ENCODE measurements at places on chromosomes 6 and 20.

GRCh38 chr6:138503881-138504680 is 4.8 kb upstream of the NHSL1 start:
- DNase-seq, result no peak

- no peak for DNase-seq
These were observed 2.5 kb downstream of the CCDC167 start for GRCh38 chr6:37496951-37497885.

DNA sequence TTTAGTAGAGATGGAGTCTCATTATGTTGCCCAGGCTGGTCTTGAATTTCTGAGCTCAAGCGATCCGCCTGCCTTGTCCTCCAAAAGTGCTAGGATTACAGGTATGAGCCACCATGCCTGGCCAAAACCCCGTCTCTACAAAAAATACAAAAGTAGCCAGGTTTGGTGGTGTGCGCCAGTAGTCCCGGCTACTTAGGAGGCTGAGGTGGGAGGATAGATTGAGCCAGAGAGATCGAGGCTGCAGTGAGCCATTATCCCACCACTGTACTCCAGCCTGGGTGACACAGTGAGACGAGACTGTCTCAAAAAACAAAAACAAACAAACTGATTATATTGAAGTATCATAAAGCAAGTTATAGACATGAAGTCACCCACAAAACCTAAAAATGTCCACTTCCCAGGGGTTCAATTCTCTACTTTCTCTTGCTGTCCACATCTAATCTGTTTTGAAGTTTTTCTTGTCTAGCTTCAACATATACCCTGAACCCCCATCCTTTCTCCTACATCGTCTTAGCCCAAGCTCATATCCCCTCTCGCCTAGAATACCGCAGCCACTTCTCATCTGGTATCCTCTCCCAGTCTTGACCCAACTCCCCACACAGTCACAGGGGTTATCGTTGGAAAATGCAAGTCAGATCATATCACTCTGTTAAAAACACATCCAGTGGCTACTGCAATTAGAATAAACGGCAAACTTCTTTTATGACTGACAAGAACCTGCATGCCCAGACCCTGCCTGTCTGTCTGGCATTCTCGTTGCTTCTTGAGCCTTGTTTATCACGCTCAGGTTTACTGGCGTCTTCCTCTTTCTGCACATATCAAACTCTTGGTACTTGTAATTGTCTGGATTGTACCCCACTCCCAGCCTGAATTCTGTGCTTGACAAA is 20.1 kb upstream of the NCOA3 start:
- no peak for DNase-seq

DNA sequence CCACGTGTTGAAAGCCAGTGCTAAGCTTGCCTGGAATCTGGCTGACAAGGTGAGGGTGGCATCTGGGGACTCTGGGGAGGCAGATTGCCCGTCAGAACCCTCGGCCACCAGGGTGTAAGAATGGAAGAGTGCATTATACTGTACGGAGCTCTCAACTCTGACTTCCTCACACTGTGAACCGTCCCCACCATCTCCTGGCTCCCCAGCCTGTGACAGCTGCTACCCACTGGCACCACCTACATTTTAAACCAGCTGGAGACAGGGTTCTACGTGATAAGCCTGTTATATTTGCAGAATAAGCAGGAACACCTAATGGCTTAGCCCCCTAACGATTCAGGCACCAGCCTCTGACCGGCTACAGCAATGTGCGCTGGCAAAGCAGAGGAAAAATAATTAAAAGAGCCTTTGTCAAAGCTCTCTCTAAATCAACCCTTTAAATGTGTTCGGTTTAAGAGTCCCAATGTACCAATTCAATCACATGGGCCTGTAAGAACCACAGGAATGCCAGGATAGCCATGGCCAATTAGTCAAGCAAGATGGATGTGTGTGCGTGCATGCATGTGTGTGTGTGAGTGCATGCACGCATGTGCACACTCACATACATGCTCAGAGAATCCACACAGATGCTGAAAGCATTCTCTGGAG is 89.1 kb upstream of the TAB2 start:
- DNase-seq, result no peak

- DNase-seq, result no peak
These were observed 8.4 kb downstream of the MBOAT1 start for GRCh38 chr6:20203561-20204511.

- no peak for DNase-seq
These were observed 76.9 kb downstream of the ANKRD6 start for GRCh38 chr6:89509777-89510281.

- no peak for DNase-seq
These were observed 52.1 kb upstream of the PLCB1 start for GRCh38 chr20:8079976-8080375.

GRCh38 chr6:109045493-109045892 is 49.2 kb downstream of the SESN1 start:
- no peak for DNase-seq

DNA sequence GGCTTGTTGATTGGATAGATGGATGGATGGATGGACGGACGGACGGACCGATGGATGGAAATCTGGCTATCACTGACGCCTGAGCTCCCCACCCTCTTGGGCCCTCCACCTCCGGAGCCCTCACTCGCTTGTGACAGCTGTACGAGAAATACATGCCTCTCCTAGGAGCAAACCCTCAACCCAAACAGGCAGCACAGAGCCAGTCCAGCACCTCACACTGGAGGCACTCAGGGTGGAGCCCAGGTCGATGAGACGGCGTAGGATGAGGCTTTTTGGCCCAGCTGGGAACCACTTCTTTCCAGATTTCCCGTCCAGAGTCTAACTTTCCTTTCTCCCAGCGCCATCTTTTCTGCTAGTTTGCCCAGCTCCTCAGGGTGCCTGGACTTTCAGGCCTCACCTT is 2.7 kb upstream of the LY6G5C start:
- DNase-seq, result no peak

GRCh38 chr6:159761873-159762680 is at the start of gene ACAT2:
Gene ACAT2, plus strand, starts transcription at chr6:159762045. Its CDS starts 43 bp downstream, at chr6:159762088.
- DNase-seq, result peak; percentile 88

- DNase-seq, result no peak
These were observed 46.0 kb upstream of the FBXO30 start for GRCh38 chr6:145860562-145860961.

DNA sequence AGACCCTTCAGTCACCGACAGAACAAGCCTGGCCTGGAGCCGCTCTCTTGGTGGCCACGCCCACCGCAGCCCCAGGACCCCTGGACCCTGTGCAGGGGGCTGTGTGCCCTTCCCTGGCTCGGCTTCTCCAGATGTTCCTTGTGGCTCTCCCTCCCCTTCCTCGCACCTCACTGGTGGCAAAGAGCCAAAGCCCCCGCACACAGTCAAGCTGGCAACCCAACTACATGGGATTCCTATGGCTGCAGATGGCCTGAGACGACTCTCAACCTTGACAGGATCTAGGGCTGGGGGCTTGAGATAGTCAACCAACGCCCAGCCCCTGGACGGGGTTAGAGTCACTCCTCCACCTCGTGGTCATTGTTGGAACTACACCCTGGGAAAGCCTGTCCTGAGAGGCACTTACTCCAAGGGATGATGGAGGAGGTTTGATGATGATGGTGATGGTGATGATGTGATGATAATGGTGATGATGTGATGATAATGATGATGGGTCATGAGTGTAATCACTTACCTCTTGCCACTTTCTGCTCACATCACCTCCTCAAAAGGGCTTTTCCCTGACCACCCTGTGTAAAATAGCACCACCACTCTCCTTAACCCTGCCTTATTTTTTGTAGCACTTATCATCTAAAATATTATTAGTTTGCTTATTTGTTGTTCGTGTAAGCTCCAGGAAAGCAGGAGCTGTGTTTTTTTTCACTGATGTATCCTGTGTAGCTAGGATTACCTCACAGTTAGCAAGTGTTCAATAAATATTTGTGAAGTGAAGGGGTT is 278.4 kb downstream of the LRFN2 start:
- DNase-seq, result no peak

- DNase-seq, result no peak
These were observed 535 bp downstream of the EXOC2 start for GRCh38 chr6:692356-692851.

GRCh38 chr6:74939721-74940620 is 265.9 kb downstream of the COL12A1 start:
- no peak for DNase-seq

DNA sequence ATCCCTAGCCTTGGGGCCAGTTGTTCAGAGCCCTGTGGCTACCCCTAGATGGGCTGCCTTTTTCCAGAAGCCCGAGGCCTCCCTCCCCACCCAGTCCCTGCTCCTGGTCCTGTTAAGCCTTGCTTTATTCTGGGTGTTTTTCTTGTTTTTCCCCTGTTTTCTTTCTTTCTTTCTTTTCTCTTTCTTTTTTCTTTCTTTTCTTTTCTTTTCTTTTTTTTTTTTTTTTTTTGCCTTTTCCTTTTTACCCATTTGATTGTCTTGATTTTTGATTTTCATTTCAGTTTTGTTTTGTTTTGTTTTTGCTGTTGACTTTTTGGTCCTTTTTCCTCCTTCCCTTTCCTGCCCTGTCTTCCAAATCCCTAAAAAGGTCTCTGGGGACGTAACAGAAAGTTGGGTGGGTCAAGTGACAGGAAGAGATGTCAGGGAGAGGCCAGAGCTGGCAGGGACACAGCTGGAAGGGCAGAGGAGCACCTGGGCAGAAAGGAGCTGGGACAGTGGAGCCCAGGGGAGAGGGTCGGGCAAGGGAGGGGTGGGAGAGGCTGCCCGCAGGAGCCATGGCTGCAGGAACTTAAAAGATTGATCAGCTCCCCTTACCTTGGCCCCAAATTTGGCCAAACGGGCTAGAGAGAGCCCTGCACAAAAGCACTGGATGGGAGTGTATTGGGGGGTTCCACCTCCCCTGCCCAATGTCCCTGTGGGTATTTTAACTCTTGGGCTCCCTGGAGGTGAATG is 27.6 kb downstream of the MYH7B start:
- no peak for DNase-seq

DNA sequence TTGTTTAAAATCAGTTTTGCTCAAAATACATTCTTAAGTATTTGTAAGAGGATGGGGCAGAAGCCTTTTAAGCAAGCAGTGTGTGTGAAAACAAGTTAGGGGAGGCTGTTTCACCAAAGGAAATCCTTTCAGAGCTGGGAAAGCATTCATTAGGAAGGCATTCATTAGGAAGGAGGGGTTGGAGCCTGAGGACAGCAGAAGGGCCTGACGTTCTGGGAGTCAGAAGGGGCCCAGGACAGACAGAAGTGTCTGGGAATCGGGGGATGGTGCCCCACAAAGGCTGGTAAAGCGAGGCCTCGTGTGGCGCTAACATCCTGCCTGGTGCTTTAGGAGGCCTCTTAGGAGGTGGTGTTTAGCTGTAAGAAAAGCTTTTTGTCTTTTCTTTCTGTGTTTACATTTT is 80.6 kb upstream of the NXT1 start:
- no peak for DNase-seq

DNA sequence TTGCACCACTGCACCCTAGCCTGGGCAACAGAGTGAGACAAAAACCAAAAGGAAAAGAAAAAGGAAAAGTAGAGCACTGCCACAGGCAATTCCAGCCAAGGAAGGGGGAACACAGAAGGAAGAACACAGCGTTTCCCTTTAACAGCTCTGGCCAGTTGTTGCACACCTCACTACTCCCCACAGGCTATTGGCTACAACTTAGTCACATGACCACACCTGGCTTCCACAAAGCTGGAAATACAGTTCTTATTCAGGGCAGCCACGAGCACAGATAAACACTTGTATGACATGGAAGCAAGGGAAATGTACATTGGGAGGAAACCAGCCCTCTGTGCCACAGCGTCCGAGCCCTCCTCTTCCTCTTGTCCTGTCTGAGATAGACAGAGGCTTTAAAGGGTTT is 249.0 kb upstream of the JARID2 start:
- DNase-seq, result no peak

DNA sequence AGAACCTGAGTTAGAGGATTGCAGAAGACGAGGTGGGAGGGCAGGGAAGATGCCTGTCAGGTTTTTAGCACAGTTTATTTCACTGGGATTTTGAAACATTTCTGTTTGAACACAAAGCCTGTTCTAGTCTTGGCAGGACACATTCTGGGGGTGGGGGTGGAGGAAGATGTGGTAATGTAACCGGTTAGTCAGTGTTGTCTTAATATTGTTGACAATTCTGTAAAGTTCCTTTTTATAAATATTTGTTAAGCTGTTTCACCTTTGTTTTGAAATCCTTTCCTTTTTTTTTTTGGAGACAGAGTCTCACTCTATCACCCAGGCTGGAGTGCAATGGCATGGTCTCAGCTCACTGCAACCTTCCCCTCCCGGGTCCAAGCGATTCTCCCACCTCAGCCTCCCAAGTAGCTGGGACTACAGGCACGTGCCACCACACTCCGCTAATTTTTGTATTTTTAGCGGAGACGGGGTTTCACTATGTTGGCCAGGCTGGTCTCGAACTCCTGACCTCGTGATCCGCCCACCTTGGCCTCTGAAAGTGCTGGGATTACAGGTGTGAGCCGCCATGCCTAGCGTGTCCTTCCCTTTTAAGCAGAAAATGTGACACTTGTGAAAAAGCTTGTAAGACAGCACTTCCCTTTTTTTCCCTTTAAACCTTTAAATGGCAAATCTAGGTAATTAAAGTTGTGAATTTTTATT is 20.2 kb downstream of the SLC9A8 start:
- no peak for DNase-seq

GRCh38 chr6:108961985-108962384 is 113.8 kb downstream of the ARMC2 start:
- peak; percentile 75 for DNase-seq

DNA sequence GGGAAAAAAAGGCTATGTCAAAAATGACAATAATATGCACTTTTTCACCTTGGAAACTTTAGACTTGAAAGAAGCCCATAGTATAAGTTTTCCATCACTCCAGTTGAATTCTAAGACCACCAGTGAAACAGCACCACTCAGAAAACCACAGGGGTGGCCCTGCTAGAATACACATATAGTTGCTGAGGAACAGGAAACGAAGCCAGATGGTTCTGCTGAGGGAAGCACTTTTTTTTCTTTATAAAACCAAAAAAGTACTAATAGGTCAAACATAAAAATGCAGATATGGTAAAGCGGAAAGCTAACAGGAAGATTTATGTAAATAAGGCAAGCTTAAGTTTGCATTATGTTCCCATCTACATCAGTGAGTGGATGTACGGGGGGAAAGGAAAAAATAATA is 303.9 kb downstream of the FOXC1 start:
- no peak for DNase-seq

GRCh38 chr6:101585501-101585900 is 192.0 kb downstream of the GRIK2 start:
- DNase-seq, result no peak

- no peak for DNase-seq
These were observed 11.0 kb downstream of the PANK2 start for GRCh38 chr20:3900187-3900604.

- DNase-seq, result no peak
These were observed 29.0 kb downstream of the CEBPB start for GRCh38 chr20:50219600-50219999.

GRCh38 chr6:70264306-70264705 is 38.6 kb downstream of the COL9A1 start:
- DNase-seq, result no peak

DNA sequence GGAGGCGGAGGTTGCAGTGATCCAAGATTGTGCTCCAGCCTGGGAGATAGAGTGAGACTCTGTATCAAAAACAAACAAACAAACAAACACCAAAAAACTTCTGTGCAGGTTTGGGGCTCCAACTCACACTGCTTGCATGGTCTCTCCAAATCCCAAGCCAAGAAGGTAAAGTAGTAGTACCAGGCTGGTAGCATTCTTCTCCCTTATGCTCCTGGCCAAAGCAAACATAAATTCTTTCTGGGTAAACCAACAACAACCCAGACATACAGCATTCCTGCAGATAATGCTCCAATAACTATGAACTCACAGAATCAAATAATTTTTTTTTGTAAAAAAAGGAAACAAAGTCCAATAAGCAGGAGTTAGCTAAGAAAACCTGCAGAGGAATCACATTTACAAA is 57.8 kb upstream of the KLHL31 start:
- no peak for DNase-seq

All from skeletal muscle cell (primary cell).